ENCODE measurements at places on chromosomes 1 and 21.

DNA sequence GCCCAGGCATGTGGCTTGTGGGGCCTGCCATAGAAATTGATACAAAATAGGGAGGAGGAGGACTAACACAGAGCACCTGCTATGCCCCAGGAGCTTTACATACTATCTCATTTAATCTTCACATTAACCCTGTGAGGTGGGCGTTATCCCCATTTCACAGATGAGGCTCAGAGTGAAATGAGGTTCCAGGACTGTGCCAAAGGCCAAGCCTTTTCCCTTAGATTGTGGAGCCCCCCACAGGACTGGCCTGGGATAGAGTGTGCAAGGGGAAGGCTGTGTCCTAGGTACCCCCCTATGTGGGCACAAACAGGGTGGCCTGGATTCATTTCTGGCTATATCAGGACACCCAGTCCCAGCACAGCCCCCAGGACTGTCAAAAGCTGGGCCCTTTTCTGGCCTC lies 2.2 kb upstream of the DDOST start:
- no peak for DNase-seq

DNA sequence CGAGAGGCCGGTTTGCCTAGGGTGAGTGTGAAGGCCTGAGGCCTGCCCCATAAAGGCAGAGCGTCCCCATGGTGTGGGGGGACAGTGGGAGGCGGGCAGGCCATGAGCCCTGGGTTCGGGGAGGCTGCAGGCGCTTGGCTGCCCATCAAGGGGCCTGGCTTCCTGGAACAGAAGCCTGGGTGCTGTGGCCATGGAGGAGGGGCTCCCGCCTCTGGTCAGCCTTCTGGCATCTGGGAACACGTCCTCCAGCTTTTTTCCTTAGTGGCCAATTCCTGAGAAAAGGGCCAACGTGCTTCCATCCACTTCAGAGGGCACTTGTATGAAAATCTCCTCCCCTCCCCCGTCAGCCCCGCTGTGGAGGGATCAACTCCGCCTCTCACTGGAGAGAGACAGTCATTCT lies 58.7 kb downstream of the PRDM16 start:
- DNase-seq = peak; percentile 83

DNA sequence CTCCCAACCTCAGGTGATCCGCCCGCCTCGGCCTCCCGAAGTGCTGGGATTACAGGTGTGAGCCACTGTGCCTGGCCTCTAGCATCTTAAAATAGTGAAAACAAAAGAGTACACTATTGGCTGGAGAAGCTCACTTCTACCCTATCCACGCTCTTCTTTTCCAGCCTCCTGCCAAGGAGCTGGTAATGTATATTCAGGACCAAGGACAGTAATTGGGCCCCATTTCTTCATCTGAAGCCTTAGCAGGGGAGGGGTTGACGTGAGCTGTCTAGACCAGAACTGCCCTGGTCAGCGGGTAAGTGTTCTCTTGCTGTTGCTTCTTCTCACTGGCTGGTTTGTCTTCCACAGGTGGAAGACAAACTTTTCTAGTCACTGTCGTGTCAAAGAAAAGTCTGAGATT lies 70.2 kb downstream of the DNM3 start:
- no peak for DNase-seq

GRCh38 chr21:35035581-35035980 lies 13.5 kb downstream of the RUNX1 start:
- DNase-seq = no peak

- DNase-seq = no peak
Measured at GRCh38 chr1:1185101-1185765, 11.6 kb downstream of the TTLL10 start.

- no peak for DNase-seq
Measured at GRCh38 chr1:9263276-9263855, 28.8 kb downstream of the H6PD start.

- DNase-seq = no peak
Measured at GRCh38 chr21:36045993-36046392, 14.3 kb downstream of the SETD4 start.

GRCh38 chr1:6414443-6414844 lies 5.3 kb downstream of the HES2 start:
- no peak for DNase-seq

GRCh38 chr1:207009182-207009850 lies 23.2 kb downstream of the C1orf116 start:
- DNase-seq = no peak

GRCh38 chr1:21239221-21239620 lies 51.0 kb downstream of the ECE1 start:
- DNase-seq = no peak

GRCh38 chr21:32334980-32335531 lies 36.4 kb downstream of the MRAP start:
- no peak for DNase-seq

- no peak for DNase-seq
Measured at GRCh38 chr1:21022279-21023040, 154.2 kb downstream of the EIF4G3 start.

DNA sequence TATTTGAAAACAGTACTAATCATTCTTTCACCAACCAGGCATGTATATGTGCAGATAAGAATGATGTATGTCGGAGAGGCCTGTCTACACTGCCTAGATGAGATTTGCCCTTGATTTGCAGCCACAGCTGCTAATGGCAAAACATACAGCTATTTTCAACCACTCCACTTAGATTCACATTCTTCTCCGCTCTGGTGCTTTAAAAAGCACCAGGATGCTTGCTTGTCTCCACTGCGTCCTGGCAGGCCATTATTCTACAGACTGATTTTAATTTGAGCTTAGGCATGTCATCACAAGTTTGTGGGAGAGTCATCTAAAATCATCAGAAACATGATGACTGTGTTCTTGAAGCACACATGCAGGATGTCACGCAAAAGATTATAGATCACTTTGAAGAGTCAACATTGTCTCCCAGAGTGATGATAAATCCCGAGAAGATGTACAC lies 119.0 kb upstream of the NRIP1 start:
- DNase-seq = no peak

- DNase-seq = no peak
Measured at GRCh38 chr1:192401825-192402224, 85.0 kb downstream of the RGS21 start.

GRCh38 chr1:32773018-32773763 lies 44.0 kb downstream of the YARS1 start:
- DNase-seq = peak; percentile 83

DNA sequence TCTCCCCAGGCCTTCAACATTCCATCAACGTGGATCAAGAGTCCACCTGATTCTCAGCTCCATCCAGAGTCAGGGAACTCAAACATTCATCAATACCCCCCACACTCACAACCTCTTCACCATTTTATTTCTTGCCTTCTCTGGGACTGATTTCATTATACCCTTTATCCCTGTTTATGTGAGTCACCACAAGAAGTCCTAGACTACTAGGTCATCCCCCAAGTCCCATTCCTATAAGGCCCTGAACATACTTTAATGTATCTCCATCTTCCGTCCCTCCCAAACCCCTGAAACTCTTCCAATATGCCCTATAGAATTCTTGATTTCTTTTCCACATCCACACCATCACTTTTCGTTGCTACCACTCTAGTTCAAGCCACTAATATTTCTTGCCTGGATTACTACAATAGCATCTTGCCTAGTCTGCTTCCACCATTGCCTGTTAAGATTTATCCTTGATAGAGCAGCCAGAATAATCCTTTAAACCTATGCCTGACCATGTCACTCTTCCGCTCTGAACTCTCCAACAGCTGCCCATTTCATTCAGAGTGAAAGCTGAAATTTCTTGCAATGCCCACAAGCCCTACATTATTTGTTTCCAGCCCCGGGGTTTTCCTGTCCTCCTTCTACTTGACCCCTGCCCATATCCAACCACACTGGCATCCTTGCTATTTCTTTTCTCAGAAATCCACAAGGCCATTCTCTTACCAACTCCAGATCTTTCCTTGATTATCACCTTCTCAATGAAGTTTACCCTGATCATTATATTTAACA lies 9.4 kb upstream of the SAMD13 start:
- DNase-seq = no peak

GRCh38 chr1:172777767-172778166 lies 118.9 kb downstream of the FASLG start:
- no peak for DNase-seq

- no peak for DNase-seq
Measured at GRCh38 chr1:53207726-53208125, 11.1 kb downstream of the CPT2 start.

DNA sequence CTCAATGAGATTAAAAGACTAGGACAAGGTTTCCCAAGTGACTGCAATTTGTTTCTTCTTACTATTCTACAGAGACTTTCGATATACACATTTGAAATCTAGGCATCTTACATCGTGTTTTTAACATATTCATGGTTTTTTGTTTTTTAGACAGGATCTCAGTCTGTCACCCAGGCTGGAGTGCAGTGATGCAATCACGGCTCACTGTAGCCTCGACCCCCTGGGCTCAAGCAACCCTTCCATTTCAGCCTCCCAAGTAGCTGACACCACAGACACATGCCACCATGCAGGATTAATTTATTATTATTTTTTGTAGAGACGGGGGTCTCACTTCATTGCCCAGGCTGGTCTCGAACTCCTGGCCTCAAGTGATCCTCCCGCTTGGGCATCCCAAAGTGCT lies 1.5 kb downstream of the PDZK1 start:
- DNase-seq = no peak

GRCh38 chr1:231580874-231581273 lies 45.7 kb upstream of the DISC1 start:
- no peak for DNase-seq

DNA sequence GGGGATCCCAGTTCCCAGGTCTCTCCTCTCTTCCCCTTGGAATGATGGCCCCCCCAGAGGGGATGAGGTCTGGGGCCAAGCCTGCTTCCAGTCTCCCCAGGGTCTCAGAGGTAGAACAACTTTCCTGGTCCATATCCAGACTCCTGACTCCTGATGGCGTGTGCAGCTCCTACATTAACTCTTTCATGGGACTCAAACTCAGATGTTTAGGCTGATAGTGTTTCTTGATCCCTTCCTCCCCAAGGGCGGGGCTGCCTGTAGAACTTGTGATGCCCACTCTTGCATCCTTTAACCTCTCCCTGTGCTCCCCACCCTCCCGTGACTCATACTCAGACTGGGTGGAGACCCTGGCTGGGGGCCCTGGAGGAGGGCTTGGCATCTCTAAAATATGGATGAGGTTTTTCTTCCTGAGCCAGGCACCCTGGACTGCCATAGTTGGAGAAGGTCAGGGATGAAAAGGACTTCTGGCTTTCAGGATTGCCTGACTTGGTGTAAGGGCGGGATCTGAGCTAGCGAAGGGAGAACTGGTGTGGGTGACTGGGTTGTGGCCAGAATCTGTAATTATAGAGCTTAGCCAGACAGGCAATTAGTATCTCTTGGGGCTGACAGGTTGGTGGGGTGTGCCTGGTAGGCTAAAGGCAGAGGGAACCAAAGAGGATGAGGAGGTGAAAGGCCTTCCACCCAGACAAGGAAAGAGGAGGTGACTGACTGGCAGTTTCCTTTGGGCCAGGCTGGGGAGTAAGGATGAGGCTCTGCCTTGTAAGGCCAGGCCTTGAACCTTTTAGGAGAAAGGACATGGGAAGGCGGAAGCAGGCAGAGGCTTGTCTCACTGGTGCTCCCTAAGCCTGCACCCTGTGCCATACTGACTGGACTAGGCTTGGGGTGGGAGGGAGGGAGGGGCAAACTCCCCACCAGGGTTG lies 1.5 kb downstream of the ATP8B2 start:
- DNase-seq = peak; percentile 95

GRCh38 chr1:53291574-53291973 lies 36.3 kb downstream of the LRP8 start:
- DNase-seq = no peak

DNA sequence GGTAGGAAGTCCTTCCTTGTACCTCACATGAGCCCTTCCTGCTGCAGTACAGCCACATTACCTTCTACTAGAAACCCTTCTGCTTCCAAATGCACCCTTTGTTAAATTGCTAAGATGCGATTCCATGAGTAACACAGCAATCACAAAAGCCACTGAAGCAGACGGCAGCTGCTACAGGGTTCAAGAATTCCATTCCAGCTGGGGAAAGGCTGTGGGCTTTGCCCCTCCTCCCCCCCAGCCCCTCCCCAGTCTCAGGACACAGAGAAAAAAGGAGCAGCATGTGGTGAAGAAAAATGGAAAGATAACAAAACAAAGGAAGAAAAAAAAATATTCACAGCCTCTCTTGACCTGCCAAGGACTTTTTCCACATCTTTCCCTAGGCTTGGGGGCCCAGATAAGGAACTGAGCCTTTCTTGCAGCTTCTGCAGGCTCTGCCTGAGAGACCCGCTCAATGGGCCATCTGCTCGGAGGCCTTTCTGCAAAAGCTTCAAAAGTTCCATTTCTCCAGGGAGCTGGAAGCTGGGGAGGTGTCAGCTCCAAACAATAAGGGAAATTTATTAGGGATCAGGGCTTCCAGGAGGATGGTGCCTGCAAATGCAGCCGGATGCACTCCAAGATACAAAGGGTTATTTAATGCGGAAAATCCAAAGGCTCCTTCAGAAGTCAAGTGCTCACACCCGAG lies 72.1 kb downstream of the SYT2 start:
- no peak for DNase-seq

DNA sequence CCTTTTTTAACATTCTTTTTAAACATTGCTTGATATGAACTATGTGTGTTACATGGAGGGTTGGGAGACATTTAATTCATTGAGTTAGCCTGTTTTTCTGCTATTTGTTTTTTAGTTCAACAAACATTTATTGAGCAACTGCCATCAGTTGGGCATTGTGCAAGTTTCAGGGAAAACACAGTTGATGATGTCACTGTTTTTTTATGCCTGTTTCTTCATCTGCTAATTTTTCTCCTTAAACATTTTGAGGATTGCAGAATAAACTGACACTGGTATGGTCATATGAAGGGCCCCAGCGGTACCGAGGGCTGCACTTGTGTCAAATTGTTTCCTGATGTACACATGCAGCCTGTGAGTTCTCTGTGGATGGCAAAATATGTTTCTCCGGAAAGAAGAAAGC lies 253.0 kb downstream of the FGGY start:
- DNase-seq = no peak

DNA sequence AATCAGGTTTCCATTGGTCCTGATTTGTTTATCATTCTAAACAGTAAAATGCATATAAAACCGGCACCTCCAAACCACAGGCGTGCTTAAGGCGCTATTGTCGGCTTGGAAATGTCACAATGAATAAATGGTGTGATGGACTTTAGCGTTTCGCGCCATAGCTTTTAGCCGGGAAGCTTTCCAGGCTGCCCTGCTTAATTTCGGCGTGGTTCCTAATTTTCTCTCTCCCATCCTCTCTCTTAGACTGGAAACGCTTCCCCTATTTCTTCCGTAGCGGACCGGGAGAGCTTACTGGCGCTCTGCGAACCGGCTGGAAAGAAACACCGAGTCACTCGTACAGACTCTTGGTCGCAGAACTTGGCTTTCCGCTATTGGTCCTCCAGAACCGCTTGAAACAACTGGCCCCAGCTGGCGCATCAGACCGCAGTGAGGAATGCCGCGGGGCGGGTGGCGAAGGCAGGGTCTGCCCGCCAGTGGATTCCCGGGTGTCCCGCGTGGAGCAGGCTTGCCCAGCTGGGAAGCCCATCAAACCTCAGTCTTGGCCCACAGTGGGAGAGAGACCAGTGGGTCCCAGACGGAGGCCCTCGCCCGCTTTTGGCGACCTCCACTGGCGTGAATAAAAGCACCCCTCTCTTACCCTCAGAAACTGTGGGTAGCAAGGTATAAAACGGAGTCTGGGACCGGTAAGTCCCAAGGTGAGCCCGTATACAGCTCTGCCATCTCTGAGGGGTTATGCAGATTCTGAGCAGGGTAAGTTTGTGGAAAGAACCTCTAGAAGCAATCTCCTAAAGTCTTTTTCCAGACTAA lies 4.0 kb upstream of the LHX8 start:
- DNase-seq = no peak

Data from coronary artery (tissue), 2 donors.